ENCODE measurements at places on chromosomes 5 and 9.

DNA sequence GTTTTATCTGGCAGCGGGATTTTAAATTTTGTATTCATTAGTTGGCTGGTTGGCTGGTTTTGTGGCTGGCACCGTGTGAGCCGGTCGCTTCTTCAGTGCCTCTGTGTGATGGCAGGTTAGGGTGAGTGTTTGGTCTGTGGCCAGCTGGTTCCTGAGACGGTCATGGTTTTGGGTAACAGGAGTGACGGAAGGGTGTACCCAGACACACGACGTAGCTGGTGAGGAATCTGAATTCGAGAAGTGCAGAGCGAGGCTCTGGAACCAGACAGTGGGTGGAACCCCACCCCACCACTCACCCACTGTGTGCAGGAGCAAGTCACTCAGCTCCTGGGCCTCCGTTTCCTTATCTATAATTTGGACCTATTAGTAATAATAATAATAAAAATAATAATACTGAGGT, 2.7 kb downstream of the BTNL9 start:
- no peak for DNase-seq

GRCh38 chr9:106878081-106878837, 15.3 kb downstream of the ZNF462 start:
- DNase-seq: no peak

- no peak for DNase-seq
Observed at GRCh38 chr5:66281294-66281693, 137.2 kb downstream of the SREK1 start.

GRCh38 chr9:132283165-132283564, 71.6 kb downstream of the SETX start:
- no peak for DNase-seq

DNA sequence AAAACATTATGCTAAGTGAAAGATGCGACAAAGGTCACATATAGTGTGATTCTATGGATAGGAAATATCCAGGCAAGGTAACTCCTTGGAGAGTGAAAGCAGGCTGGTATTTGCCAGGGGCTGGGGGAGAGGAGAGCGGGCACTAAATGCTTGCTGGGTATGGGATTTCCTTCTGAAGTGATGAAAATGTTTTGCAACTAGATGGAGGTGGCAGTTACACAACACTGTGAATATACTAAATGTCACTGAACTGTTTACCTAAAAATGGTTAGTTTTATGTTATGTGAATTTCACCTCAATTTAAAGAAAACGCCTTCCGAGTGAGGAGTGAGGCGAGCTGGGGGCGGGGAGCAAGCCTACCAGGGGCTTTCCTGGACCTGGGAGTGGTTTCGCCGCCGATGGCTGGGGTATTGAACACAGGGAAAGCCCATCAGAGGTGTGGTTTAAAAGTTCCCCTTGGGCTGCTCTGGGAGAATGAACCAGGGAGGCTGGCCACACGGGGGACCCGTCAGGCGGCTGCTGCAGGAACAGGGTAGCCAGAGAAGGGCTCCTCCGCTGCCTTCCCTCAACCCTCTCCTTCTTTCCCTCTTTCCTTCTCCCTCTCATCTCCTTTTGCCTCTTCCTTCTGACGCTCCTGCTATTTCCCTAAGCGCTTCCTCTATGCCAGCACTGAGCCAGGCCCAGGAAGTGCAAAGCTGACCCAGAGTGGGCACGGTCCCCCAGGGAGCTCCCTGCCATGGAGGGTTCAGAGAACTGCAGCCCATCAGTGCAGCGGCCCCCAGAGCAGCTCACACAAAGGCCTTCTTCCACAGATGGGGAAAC, 4.9 kb downstream of the AKNA start:
- no peak for DNase-seq

GRCh38 chr5:97142521-97143254, at the start of gene LIX1:
TSS of gene LIX1 (minus strand) at chr5:97142611. CDS start at chr5:97142576, 35 bp downstream.
- peak; percentile 8 for DNase-seq

DNA sequence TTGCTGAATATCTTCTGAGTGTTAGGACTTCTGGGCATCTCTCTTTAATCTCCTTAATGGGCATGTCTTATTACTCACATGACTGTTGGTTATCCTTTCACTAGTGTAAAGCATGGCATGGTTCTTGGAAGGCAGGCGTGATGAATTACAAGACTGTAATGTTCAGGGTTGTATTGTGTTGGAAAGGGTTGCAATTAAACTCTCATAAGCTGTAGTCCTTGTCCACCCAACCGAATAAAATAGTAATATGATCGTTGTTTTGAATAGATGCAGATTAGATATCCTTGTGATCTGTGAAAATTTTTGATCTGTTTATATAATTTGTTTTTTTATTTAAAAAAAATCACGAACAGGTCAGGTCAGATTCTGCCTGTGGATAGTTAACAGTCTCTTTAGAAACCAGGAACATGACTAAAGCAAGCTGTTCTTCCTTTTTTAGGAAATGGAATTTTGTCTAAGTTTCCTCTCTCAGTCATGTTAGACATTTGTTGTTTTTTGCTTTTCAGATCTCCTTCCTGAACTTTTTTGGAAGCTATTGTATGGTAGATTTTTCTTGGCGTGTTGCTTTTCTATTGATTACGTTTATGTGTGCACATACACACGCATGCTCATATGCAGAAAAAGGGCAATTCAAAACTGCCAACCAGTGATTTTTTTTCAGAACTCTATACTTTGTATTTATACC, 121.8 kb downstream of the ARHGEF28 start:
- no peak for DNase-seq

DNA sequence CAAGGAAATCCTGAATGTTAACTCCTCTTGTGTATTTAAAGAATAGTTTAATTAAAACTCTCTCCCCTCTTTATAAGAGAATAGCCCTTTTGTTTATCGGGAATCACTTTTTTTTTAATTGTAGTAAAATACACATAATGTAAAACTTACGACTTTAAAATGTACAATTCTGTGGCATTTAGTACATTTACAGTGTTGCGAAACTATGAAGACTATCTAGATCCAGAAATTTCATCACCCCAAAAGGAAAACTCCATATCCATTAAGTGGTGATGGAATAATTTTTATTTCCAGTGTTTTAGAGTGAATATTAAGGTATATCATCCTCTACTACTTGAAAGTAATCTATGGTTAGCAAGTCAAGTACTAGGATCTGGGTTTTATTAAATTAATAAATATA, 36.8 kb downstream of the KDM3B start:
- DNase-seq: no peak

GRCh38 chr9:29514862-29515261, 1941.6 kb upstream of the C9orf72 start:
- DNase-seq: no peak

GRCh38 chr5:84791730-84792129, 407.1 kb upstream of the EDIL3 start:
- no peak for DNase-seq

DNA sequence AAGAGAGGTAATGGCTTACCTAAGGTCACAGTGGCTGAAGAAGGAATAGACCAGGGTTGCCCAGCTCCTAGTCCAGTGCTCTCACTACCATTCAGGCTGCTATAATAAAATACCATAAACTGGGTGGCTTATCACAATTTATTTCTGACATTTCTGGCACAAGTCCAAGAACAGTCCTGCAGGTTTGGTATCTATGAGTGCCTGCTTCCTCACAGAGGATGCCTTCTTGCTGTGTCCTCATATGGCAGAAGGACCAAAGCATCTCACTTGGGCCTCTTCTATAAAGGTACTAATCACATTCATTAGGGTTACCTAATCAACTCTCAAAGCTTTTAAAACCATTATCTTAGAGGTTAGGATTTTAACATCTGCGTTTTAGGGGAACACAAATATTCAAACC, 17.2 kb downstream of the STARD4 start:
- no peak for DNase-seq

DNA sequence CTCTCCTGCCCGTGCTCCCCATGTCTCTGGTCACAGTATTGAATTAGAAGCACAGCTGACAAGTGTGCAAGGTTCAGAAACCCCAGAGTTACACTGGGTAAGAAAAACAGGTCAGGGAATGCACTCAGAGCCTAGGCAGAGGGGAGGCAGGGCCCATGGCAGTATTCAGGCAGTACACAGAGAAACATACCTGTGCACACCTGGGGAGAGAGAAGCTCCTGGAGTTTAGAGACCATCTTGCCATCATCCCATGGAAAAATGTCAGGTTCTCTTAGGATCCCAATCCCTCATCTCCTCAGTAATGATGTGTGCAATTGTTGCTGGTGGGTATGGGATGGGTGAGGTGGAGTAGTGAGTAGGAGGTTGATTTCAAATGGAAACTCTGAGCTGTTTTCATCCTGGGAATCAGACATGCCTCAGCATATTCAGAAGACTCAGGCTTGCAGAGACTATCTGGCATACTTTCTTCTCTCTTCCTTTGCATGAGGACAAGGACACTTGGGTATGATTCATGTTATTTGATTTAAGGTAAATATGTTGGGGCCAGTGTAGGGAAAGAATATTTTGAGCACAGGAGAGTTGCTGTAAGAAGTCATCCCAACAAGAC, 228.5 kb downstream of the ESM1 start:
- DNase-seq: peak; percentile 82

DNA sequence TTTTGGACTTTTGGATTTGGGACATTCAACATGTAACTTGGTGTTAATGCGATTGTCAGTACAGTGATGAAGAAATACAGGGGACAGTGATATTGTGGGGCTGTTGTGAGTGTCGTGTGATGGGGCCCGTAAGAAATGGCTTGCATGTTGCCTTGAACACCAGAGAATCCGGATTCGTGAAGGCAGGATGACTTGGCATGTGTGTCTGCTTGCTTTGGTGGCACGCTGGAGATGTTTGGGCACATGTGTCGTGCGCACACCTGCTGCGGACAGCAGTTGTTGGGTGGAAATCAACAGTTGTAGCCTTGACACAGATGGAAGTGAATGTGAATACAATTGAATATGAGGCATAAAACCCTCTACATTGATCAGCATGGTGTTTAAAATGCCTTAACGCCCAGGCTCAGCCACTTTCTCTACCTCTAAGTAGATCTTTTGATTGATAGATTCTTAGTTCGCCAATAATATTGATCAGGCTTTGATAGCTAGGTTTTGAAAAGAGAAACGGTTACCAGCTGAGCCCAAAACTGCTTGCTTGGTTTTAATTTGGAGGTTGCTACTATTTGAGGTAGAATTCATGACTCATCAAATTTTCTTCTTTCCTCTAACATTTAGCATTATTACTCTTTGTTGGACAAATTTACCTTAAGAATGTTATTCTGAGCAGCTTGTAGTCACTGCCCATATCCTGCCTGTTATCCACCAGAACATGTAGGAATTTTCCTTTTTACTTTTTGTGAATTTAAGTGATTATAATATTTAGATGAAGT, 94.4 kb downstream of the TRIO start:
- DNase-seq: no peak

Measured in mammary epithelial cell (primary cell).